ENCODE measurements at places on chromosomes 16 and 17. TPM values are rescaled to one million over a fixed set of nuclear protein-coding genes. Genes with fewer than 3 reads are reported as not detected.

GRCh38 chr17:31458829-31459228 is 67.4 kb downstream of the RAB11FIP4 start:
- no peak overlapping the region for H3K4me3 ChIP-seq
- H3K4me1 ChIP-seq = no peaks in the 10 kb centered on the region
- H3K36me3 ChIP-seq = no peaks in the 10 kb centered on the region
- DNase-seq = no peak

GRCh38 chr17:72723711-72724110 is 368.8 kb downstream of the SLC39A11 start:
- no peak overlapping the region for H3K27ac ChIP-seq
- no peaks in the 10 kb centered on the region for H3K27me3 ChIP-seq
- DNase-seq = no peak
- H3K36me3 ChIP-seq = no peaks in the 10 kb centered on the region
- no peak overlapping the region for H3K4me3 ChIP-seq

DNA sequence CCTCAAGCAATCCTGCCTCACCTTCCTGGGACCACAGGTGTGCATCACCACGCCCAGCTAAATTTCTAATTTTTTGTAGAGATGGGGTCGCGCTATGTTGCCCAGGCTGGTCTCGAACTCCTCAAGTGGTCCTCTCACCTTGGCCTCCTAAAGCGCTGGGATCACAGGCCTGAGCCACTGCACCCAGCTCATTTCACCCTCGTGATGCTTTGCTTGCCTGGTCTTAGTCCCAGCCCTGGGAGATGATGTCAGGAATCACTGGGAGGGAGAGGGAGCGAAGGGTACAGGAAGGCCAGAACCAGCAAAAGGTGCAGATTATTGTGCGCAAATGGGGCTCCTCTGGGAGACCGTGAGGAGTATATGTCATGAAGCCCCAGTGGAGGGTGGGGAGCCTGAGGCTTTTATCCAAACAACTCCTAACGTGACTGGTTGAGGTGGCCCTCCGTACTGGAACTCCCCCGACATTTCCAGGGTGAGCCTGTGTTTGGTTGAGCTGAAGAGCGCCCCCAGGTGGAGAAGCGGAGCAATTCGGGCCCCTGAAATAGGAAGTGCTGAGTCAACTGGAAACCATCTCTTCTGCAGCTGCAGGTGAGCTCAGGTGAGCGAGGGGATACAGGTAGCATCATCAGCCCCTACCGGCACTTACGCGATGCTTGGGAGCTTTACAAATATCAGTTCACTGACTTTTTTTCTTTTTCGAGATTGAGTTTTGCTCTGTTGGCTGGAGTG is 41.2 kb upstream of the HAPSTR1 start:
- no peak overlapping the region for H3K4me3 ChIP-seq
- DNase-seq = peak; percentile 36
- peaks cover 19% of the 10 kb centered on the region for H3K4me1 ChIP-seq
- no peaks in the 10 kb centered on the region for H3K27me3 ChIP-seq

Gene CES4A
- 5.4 TPM for polyA plus RNA-seq

Gene ASGR1
- polyA plus RNA-seq = 541 TPM

All from liver (tissue), 10 donors.